GM03348 (cell line): ENCODE measurements at places on chromosomes 1 and 21.

DNA sequence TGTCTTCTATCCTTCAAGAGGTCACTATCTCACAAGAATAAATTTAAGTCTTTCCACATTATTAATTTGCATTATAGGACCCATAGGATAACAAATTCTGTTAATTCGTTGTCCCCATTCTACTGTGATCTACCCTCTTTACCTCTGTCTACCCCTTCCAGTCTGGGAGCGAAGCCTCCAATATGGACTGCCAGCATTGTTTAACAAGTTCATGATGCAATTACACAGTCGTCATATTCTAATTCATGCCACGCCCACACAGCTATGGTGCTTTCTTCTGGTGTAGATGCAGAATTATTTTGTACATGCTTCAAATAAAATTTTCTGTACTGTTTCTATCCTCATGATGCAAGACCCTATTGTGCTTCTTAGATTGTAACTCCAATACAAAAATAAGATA is 178.3 kb upstream of the PALMD start:
- no peak for DNase-seq

DNA sequence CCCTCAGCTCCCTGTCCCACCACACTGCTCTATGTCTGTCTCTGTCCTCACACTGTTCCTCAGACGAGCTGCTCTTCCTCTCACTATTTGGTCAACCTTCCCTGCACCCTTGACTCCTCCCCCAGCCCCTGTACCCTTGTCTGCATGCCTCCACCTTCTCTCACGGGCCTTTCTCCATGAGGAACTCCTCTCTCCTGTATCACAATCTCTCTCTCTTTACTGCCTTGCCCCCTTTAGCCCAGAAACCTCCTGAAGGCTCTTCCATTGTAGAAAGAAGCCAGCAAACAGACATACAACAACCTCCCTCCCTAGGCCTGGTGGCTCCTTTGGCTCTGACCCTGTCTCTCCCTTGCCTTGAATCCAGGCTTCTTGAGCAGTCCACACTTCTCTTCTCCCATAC is 251.6 kb upstream of the CSF3R start:
- DNase-seq = no peak

- peak; percentile 37 for DNase-seq
Measured at GRCh38 chr1:17369466-17369865, 2.5 kb upstream of the PADI6 start.

GRCh38 chr1:225965231-225965630 is 24.2 kb upstream of the LEFTY2 start:
- no peak for DNase-seq

DNA sequence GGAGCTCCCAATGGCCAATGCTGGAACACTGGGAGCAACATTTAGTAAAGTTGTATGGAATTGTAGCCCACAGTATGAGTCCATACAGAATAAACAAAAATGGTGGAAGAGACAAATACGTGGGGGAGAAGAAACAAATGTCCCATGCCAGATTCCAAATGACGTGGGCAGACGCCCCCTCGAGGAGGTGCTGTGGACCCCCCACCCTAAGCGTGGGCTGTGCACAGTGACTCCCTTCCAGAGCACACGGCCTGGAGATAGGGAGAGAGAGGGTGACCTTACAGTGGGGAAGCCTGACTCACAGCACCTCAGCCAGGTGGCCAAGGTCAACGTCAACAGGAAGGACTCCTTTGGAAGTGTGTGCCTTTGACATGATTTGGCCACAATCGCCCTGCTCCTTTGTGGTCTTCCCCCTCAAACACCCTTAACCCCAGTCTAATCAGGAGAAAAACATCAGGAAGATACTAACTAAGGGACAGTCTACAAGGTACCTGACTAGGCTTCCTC is 13.7 kb upstream of the PDE9A start:
- no peak for DNase-seq

- DNase-seq = no peak
Measured at GRCh38 chr1:97095764-97096163, 374.2 kb downstream of the PTBP2 start.

DNA sequence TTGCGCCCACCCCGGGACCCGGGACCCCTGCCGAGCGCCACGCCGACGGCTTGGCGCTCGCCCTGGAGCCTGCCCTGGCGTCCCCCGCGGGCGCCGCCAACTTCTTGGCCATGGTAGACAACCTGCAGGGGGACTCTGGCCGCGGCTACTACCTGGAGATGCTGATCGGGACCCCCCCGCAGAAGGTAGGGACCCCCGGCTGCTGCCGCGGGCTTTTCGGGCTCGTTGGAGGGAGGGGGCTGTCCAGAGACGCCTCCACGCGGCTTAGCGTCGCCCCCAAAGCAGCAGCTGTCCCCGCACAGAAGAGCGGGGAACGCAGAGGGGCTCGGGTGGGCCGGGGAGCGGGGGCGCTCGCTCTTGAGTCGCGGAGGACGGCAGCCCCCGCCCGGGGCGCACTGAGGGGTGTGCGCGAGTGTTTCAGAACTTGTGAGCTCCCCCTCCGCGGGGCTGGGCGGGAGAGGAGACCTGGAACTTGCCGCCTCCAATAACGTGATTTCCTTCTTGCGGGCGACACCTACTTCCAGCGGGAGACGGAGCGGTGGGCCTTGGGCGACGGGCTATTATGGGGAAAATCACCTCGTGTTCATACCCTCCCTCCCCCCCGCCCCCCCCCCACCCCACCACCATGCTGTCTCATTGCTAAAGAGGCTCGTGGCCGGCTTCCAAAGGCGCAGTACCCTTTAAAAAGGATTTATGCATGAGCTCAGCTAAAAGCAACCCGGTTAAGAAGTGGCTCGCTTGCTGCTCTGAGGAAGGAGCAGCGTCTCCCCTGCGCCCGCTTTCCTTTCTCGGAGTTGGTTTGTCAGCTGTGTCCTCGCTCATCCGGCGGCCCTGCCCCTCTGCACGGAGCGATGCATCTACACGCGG is 664 bp downstream of the BACE2 start:
- DNase-seq = peak; percentile 81

- no peak for DNase-seq
Measured at GRCh38 chr1:51878308-51878615, 265 bp downstream of the NRDC start.
